NAMALWA (cell line): ENCODE measurements at places on chromosomes 1 and 21.

DNA sequence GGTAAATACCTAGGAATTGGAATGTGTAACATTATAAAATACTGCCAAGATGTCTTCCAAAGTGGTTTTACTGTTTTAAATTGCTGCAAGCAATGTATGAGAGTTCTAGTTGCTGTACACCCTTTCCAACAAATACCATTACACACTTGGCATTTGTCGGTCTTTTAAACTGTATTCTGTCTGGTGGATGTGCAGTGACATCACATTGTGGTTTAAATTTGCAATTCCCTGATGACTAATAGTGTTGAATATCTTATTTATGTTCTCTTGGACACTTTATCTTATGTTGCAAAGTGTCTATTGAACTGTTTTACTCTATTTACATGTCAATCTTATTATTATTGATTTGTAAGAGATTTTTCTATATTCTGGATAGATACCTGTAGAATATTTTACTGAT is 561.2 kb upstream of the B3GALT2 start:
- DNase-seq = no peak

GRCh38 chr1:78440381-78440793 is 50.4 kb upstream of the PTGFR start:
- DNase-seq = no peak

DNA sequence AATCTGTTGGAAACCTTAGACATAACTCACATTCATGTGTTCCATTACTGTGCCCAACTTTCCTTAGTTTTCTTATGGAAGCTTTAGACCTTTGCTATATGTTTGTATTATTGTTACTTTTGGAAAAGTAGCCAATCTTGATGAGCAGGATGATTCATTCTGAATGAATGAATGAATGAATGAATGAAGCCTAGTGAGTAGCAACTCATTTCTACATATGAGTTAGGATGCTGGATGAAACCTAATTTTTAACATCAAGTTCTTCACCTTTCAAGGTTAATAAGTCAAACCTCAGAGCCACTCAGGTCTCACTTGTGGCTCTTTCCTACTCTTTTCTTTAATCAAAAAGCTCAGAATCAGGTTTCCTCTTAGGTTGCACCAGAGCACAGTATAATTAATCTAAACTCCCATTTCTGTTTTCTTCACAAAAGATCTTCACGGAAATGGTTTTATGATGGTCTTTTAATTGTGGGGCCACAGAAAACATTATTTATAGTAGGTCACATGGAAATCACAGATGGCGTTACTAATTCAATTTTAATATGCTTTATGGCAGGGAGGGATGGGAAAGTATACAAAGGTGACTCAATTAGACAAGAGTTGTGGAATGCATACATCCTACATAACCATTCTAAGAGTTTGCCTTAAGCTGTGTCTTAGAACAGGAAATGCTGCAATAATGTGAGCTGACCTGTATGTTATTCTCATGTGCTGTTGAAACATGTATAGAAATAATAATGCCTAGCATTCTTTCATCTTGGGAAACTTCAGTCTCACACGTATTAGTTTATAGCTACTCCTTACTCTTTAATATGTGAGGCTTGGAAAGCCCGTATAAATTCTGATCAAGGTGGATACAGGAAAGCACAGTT is 4.5 kb upstream of the DDX59 start:
- no peak for DNase-seq

GRCh38 chr1:200428482-200429205 is 18.8 kb upstream of the ZNF281 start:
- DNase-seq = peak; percentile 26

GRCh38 chr1:14363707-14364413 is 234.6 kb upstream of the KAZN start:
- DNase-seq = peak; percentile 15

DNA sequence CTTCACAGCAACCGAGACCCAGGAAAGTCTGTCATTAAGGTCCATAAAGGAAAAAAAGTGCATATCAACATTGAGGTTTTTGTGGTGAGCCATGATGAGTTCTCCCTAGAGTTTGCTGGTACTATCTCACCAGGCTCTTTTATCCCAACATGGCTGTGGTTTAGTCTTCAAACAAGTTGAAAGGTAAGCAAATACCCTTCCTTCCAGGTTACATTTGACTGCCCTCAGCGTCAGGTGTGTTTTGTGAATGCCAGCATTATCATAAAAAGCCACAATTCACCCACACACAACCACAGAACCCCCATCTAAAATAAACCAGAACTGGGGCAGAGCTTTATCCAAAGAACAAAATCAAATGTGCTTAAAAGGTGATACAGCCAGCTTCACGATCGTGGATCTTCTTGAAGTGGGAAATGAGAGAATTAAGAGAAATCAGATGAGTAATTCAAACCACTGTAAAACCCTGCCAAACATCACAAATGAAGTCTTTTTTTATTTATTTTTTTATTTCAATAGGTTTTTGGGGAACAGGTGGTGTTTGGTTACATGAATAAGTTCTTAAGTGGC is 64.7 kb downstream of the SETD4 start:
- no peak for DNase-seq

GRCh38 chr1:52343979-52344378 is 22.0 kb downstream of the CC2D1B start:
- no peak for DNase-seq

DNA sequence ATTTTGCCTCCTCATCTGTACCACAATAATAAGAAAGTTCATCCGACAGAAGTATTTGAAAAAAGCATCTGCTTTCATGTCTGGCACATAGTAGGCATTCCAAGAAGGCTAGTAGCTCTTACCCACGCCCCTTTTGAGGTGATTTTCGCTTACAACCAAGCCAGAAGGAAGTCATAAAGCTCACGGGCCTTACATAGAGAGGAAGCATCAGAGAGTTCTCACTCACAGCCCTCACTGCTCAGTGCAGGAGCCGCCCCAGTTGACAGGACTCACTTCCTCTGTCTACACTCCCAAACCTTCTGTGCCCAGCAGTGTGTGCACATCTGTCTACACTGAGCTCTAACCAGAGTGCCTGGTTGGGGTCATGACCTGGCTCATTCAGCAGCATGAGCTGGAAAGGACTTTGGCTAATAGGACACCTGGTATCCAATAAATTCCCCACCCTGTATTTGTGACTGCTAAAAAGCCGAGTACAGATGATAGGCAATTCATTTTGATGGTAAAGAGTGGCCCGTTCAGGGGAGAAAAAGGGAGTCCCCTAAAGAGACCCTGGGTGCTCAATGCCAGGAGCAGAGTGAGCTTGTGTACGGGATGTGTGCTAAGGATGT is 36.8 kb upstream of the DUSP10 start:
- peak; percentile 40 for DNase-seq

GRCh38 chr21:38766987-38767722 is 38.6 kb upstream of the ETS2 start:
- DNase-seq = peak; percentile 84

DNA sequence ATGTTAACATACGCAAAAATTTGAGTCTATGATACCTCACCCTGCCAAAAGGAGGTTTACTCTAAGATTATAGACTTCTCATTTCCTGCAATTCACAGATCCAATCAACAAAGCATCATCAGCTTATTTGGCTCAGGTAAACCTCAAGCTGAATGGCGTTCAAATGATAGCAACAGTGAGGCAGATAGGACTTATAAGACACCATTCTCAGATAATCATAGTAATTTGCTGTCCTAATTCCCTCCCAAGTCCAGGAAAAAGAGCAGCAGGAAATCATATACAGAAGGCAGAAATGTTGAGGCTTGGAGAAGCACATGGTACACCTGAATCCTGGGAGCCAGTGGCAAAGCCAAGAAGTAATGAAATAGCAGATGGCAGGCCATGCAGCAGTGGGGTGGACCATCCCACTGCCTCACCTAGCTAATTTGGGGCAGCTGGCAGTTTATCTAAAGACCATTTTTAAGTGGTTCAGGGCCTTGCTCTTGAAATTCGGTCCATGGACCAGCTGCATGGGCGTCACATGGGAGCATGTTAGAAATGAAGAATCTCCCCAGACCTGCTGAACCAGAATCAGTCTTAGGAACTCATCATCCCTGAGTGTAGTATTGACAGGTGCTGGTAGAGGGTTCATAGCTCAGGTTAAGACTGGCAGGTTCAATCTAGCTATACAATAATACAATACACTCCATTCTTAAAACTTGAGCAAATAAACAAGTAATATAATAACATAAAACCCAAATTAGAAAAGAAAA is 57.7 kb downstream of the ASTN1 start:
- no peak for DNase-seq

DNA sequence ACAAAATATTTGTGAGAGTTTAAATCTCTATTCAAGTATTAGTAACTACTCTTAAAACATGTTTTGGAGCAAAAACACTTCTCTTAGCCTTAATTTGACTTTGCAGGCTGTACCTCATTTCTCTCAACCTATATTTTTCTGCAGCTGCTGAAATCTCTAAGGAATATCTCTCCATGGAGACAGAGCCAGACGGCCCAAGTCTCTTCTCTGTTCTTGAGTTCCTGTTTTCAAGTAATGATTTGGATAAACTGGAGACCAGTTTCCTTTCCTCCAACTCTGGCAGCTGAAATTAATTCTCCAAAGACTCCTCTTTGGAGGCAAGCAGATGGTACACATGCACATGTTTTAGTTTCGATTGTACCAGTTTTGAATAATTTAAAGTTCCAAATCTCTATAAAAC is 659.7 kb upstream of the NEGR1 start:
- no peak for DNase-seq

DNA sequence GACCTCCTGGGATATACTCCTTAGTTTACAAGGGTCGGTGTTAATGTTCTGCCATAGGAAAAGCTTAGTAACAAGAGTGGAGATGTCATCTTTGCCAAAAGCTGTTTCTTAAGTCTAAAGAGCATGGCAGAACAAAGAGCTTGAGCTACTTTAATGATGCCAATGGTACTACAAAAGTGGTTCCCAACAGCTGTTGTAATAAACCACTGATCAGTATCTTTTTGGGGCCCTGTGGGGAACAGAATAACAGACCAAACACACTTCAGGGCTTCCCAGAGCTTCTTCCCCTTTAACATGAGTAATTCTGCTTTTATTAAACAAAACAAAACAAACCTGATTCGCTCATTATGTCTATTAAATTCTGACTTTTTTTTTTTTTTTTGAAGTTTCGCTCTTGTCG is 116.3 kb downstream of the NCAM2 start:
- DNase-seq = no peak

DNA sequence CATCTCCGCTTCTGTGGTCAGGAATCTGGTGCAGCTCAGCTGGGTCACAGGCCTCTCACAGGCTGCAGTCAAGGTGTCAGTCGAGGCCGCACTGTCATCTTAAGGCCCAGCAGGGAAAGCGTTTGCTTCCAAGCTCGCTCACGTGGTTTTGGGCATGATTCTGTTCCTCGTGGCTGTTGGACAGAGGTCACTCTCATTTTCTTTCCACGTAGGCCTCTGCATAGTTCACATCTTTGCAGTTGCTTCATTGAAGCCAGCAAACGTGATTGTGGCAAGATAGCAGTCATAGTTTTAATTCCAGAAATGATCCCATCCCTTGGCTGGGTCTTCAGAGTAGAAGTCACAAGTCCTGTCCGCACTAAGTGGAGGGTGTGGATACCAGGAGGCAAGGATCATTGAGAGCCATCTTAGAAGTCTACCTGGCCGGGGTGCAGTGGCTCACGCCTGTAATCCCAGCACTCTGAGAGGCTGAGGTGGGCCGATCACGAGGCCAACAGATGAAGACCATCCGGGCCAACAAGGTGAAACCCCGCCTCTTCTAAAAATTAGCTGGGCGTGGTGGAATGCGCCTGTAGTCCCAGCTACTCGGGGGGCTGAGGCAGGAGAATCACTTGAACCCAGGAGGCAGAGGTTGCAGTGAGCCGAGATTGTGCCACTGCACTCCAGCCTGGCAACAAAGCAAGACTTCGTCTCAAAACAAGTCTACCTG is 24.5 kb downstream of the NECAP2 start:
- no peak for DNase-seq

GRCh38 chr1:24735509-24736375 is 9.5 kb upstream of the CLIC4 start:
- no peak for DNase-seq

- no peak for DNase-seq
These were observed 469 bp upstream of the S100A16 start for GRCh38 chr1:153613406-153613805.

DNA sequence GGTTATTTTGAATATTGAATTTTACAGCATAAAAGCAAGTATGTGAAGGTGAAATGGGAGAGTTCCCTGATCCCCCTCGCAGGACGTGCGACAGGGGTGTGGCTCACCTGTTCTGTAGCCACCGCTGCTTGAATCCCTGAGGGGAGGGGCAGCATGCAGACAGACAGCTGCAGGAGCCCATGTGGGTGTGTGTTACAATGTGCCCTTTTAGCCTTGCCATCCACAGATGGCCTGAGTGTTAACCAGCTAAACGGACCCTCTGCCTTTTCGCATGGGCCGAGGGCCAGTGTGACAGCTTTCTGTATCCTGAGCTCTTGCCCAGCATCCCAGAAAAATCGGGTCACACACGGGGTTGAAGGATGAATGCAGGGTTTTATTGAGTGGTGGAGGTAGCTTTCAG is 43.3 kb downstream of the JAM2 start:
- no peak for DNase-seq

- DNase-seq = no peak
These were observed 15.2 kb downstream of the GADD45A start for GRCh38 chr1:67700220-67700619.

- no peak for DNase-seq
These were observed 12.4 kb downstream of the ACBD6 start for GRCh38 chr1:180489976-180490375.

GRCh38 chr1:41560931-41561330 is 76.4 kb upstream of the EDN2 start:
- no peak for DNase-seq

DNA sequence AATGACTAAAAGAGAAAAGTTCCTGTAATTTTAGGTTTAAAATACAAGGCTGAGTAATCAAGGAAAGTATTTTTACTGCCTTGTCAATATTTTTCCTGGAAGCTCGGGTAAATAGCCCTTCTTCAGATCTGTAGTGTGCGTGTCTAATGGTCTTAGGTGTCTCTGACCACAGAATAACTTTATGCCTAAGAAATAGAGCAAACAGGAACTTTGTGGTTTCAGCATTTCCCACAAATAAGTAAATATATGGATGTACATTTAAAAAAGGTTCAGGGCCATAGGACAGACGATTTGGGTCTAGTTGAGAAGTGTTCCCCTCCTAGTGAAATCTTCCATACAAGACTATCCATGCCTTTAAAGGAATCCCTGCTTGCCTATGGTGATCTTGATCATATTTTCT is 107.0 kb downstream of the ZC3H11B start:
- no peak for DNase-seq

DNA sequence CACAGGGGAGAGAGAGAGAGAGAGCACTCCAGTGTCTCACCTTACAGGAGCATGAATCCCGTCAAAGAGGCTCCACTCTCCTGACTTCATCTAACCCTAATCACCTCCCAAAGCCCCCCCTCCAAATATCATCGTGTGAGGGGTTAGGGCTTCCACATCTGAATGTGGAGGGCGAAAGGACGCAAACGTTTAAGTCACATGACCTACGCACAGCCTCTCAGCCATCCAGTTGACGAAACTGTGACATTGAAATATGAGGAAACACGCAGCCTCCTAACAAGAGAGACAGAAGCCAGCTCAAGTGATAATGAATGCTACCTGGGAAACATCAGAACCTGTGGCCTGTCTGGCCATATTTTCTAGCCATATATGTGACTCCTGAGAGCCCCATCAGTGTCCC is 63.7 kb downstream of the MATN1 start:
- no peak for DNase-seq
